ENCODE measurements at places on chromosomes 1 and 21.

DNA sequence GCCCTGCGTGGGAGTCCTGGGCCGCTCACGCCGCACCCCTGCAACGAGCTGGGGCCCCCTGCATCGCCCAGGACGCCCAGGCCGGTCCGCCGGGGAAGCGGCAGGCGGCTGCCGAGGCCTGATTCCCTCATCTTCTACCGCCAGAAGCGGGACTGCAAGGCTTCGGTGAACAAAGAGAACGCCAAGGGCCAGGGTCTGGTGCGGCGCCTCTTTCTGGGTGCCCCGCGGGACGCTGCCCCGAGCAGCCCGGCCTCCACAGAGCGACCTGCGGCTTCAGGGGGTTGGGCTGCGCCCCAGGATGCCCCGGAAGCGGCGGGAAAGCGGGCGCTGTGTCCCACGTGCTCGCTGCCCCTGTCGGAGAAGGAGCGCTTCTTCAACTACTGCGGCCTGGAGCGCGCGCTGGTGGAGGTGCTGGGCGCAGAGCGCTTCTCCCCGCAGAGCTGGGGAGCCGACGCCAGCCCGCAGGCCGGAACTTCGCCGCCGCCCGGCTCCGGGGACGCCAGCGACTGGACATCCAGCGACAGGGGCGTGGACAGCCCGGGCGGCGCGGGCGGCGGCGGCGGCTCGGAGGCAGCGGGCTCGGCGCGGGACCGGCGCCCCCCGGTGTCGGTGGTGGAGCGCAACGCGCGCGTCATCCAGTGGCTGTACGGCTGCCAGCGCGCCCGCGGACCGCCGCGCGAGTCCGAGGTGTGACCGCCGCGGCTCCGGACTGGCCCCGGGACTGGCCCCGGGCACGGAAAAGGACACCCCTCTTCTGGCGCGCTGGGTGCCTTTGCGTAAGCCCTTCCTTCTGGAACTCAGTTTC lies 2.7 kb downstream of the FAM110D start:
- peak; percentile 48 for DNase-seq

- DNase-seq: no peak
Observed at GRCh38 chr1:41521766-41522165, 37.3 kb upstream of the EDN2 start.

- peak; percentile 85 for DNase-seq
Observed at GRCh38 chr1:167066333-167067122, 23.6 kb downstream of the GPA33 start.

GRCh38 chr1:1391225-1391624 lies 7.9 kb downstream of the CCNL2 start:
- DNase-seq: no peak

- DNase-seq: peak; percentile 35
Observed at GRCh38 chr1:197356723-197357533, 88.9 kb downstream of the CRB1 start.

GRCh38 chr1:94310570-94311270 lies 73.3 kb upstream of the ARHGAP29 start:
- no peak for DNase-seq

DNA sequence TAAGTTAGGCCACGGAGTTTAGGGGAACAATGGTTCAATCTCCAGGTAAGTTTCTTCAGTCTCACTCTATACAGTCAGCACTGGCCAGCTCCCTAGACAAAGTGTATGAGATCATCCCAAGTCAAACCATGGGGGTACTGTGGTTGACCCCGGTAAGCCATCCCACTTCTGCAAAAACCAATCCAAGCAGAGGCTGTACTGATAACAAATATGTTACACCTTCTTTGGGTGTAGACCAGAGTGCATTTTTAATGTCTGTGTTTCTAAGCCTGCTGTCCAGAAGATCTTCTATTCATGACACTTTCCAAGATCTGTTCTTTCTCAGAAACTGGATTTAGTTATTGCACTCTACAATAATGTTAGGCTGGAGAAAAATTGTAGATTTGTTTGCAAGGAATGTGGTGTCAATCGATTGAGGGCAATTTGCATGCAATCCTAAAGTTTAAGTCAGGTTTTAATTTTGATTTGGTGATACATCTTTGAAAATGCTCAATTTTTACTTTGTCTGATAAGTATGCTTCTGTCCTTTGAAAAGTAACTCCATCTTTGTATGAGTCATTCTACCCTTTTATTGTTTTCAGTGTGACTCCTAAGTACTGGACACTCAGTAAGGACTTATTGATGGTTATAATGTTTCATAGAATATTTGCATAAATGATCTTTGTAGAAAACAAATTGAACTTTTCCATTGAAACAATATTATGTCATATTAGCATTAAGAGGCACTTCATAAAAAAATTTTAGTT lies 152.4 kb downstream of the HLX start:
- DNase-seq: no peak

GRCh38 chr1:18474559-18475175 lies 6.1 kb upstream of the KLHDC7A start:
- DNase-seq: no peak

GRCh38 chr1:154575951-154576566 lies 8.5 kb downstream of the CHRNB2 start:
- no peak for DNase-seq

GRCh38 chr1:247211339-247211738 lies 39.5 kb upstream of the ZNF124 start:
- no peak for DNase-seq

- no peak for DNase-seq
Observed at GRCh38 chr1:226443033-226443432, 35.1 kb upstream of the PARP1 start.

DNA sequence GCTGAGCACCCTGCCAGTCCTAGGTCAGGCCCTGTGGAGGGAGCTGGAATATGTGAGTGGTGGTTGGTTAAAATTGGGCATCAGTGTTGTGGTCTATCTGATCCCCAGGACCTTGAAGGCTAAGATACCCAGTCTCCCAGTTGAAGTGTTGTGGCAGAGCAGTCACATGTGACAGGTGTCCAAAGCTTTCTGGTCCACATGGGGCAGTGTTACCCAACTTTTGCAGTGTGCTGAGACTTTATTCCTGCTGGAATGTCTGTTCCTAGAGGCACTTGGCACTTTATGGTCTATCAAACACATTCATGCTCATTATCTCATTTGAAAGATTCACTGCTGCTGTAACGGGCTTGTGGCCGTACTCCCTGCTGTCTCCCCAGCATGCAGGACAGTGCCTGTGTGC lies 21.0 kb upstream of the LORICRIN start:
- no peak for DNase-seq

DNA sequence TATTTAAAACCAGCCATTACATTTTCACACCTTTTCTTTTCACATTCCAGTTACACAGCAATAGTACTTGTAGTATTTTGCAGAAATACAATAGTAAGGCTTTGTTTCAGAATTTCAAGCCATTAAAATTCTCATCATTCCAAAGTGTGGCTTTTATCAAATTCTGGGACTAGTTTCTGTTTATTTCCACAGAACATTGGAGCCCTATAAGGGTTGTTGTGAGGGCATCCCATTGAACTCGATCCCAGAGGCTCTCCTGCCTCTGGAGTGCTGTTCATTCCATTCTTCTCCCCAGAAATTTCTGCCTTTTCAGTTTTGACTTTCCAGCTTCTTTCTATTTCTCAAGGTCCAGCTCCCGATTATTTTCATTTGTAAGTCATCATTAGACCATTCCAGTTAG lies 645.5 kb downstream of the ADGRL2 start:
- no peak for DNase-seq

DNA sequence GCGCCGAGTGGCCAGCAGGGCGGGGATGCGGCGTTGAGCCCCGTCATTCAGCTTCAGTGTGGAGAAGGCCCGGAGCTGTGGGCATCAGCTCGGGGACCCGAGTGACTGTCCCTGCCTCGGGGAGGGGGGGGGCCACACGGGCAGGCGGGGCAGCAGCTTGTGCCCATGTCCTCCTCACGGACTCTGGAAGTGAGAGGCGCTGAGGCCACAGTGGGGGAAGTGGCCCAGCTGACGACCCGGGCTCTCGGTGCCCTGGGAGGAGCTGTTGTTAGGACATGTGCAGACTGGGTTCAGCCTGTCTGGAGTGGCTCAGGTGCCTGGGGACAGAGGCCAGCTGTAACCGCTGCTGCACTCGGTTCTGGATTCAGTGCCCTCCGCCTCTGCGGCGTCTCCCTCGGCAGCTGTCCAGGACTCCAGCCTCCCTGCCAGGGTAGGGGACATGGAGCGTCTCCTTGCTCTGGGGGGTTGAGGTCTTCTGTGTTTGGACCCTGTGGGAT lies 71.1 kb downstream of the SKI start:
- DNase-seq: no peak

DNA sequence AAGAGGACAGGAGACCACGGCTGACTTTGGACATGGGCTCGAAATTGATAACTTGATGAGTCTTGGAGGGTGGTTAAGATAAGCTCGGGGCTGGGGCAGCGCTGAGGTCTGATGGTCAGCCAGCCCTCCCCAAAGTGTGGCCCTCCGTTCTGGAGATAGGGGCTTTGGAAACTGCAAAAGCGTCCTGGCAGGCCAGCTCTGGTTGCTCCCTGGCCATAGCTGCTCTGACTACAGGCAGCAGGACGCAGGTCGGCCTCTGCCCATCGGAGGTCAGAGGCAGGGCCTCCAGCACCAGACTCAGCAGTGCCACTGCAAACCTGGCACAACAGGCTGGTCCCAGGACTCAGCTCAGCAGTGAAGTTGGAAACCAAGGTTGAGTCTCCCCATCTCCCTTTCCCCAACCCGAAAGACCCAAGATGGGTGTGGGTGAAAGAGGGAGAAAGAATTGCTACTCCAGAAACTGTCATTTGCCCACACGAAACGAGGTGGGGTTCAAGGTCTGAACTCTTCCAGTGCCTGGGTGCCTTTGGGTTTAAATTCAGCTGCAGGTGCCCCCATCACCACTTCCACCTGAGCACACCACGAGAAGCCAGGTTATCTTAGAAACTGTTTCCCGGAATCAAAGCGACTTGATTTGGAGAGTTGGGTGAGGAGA lies 4.8 kb downstream of the SIM2 start:
- no peak for DNase-seq

GRCh38 chr1:112704391-112704933 lies 2.5 kb downstream of the RHOC start:
- DNase-seq: no peak
